ENCODE measurements at places on chromosomes 13 and 19.

DNA sequence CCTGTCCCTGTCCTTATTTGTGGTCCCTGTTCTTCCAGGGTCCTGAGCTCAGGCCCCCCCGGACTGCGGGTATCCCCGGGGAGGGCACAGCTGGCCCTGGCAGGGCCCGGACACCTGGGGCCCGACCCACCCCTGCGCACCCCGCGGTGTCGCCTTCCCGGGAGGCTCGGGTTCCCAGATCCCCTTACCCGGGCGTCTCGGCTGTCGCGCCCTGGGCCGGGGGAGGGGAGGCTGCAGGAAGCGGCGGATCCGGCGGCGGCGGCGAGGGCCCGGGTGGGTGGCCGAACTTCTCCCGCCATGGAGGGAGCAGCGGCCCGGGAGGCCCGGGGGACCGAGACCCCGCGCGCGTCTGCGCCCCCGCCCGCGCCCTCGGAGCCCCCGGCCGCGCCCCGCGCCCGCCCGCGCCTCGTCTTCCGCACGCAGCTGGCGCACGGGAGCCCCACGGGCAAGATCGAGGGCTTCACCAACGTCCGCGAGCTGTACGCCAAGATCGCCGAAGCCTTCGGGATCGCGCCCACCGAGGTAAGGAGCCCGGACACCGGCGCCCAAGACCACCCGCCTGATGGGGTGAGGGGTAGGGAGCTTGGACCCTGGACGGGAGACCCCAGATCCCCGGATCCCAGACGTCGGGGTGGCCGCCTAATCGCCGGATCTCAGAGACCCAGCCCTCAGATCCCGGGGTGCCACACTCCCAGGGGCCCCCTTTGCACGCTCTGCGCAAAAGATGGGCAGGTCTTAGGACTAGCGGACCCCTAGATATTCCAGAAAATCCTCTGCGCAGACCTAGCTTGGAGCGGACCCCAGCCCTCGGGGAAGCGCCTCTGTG, at the start of gene GIPC3:
GIPC3 (plus strand) TSS at position 178 of the 826 bp plus-strand sequence; CDS start at position 298, 120 bp downstream.
- no peak for DNase-seq

- no peak for DNase-seq
Observed at GRCh38 chr13:28117689-28118377, 17.5 kb upstream of the FLT3 start.

GRCh38 chr19:5150902-5151741, 182.2 kb downstream of the KDM4B start:
- DNase-seq, result no peak

- DNase-seq, result no peak
Observed at GRCh38 chr13:28394422-28394821, 100.5 kb downstream of the FLT1 start.

GRCh38 chr19:43305642-43306041, 36.3 kb upstream of the PSG9 start:
- DNase-seq, result no peak

- no peak for DNase-seq
Observed at GRCh38 chr13:29758531-29759114, 91.8 kb downstream of the UBL3 start.

GRCh38 chr13:33401238-33401637, 115.7 kb upstream of the STARD13 start:
- DNase-seq, result no peak

DNA sequence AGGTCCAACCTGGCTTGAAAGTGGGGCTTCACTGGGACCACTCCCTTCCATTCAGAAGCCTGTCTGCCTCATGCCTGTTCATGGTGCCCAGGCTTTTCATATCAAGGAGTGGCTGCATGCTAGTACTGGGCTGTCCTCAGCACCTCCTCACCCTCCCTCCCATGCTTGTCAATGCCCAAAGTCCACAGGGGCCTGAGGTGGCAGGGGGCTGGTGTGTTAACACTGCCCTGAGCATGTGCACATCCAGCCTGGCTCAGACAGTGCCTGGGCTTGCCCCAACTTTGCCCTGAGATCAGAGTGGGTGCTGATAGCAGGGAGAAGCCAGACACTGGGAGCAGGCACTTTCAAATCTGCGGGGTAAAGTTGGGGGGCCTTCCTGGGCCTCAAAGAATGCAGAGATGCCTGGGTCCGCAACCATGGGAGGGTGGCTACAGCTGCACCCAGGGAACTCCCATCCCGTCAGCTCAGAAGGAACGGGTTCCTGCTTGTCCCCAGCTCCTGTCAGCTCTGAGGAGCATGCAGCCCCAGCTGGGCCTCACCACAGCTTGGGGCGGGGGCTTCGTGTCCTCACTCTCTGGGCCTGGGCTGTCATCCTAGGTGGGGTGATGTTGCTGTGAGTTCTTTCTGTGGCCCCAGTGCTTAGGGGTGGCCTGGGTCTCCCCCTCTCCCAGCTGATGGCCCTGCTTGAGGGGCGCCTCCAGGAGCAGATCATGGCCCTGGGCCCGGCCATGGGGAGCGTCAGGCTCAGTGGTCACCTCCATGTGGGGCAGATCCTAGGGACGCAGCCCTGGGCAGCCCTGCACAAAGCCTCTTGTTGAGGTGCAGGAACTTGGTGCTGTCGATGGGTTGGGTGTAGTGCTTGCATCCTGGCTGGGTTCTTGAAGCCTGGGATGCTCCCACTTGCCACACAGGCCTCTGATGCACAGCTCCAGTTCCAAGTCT, 830.6 kb upstream of the SLITRK5 start:
- DNase-seq, result no peak

GRCh38 chr19:29695765-29696564, 19.1 kb downstream of the C19orf12 start:
- DNase-seq, result no peak

- DNase-seq, result no peak
Observed at GRCh38 chr19:42132030-42132628, at the start of gene POU2F2. Gene POU2F2, minus strand, starts transcription at chr19:42132446. Its CDS starts 35 bp downstream, at chr19:42132411.

- DNase-seq, result no peak
Observed at GRCh38 chr19:3146677-3147100, 10.9 kb downstream of the GNA15 start.

GRCh38 chr19:29650772-29651387, 14.4 kb upstream of the PLEKHF1 start:
- no peak for DNase-seq

DNA sequence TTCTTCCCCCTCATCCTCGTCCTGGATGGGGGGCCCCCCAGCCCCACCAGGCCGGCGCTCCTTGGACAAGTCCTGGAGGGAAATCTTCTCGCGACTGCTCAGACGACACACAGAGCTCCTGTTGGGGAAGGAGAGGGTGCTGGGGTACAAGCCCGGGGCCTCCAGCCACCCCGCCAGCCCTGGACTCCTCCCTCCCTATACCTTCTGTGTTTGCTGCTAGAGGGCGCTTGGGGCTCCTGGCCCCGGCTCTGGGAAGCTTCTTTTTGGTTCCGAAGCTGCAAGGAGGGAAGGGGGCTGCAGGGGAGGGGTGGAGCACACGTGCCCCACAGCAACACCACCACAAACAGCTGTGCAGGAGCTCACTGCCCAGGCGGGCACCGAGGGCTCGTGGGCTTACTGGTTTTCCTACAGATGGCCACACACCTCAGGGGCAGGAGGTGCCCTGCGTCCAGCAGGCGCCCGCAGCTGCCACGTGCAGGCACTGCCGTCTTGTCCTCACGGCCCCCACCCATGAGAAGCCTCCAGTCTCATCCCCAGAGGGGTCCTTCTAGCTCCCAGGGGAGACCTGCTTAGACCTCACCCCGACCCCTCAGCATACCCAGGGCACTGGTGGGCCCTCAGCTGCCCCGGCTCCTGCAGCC, 20.5 kb downstream of the EPS8L1 start:
- no peak for DNase-seq

- no peak for DNase-seq
Observed at GRCh38 chr19:30447553-30447870, 75.3 kb downstream of the ZNF536 start.

DNA sequence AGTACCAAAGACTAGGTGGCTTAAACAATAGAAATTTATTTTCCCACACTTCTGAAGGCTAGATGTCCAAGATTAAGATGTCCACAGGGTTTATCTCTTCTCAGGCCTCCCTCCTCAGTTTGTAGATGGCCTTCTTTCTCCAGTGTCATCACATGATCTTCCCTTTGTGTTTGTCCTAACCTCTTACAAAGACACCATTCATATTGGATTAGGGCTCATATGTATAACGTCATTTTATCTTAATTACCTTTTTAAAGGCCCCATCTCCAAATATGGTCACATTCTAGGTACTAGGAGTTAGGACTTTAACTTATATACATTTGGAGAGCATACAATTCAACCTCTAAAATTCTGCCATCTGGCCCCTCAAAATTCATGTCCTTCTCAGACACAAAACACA, 34.3 kb downstream of the N4BP2L2 start:
- no peak for DNase-seq

DNA sequence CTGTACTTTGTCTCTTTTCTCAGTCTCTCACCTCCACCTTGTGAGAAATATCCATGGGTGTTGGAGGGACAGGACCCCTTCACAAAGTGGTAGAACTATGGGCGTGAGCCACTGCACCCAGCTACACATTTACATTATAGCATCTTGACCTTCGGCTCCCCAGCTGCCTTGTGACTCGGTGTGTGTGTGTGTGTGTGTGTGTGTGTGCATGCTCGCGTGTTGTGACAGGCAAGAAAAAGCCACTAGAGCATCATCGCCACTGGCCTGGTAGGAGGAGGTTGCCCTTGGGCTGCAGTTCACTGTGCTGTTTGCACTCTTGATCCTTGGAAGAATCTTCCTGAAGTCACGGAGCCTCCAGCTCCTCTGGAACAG, 13.7 kb upstream of the ZNF888 start:
- DNase-seq, result no peak

DNA sequence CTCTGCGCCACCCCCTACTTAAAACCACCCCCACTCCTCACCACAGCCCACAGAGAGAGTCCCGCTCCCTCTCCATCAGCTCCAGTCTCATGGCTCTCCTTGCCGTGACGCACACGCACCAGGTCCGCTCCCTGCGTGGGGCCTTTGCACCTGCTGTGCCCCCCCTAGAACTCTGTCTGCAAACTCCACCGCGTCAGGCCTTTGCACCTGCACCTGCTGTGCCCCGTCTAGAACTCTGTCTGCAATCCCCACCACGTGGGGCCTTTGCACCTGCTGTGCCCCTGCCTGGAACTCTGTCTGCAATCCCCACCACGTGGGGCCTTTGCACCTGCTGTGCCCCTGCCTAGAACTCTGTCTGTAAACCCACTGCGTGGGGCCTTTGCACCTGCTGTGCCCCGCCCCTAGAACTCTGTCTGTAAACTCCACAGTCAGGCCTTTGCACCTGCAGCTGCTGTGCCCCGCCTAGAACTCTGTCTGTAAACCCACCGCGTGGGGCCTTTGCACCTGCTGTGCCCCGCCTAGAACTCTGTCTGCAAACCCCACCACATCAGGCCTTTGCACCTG, 4.2 kb downstream of the SHC2 start:
- DNase-seq, result no peak

- no peak for DNase-seq
Observed at GRCh38 chr19:36488846-36489117, 579 bp downstream of the ZNF566 start.

DNA sequence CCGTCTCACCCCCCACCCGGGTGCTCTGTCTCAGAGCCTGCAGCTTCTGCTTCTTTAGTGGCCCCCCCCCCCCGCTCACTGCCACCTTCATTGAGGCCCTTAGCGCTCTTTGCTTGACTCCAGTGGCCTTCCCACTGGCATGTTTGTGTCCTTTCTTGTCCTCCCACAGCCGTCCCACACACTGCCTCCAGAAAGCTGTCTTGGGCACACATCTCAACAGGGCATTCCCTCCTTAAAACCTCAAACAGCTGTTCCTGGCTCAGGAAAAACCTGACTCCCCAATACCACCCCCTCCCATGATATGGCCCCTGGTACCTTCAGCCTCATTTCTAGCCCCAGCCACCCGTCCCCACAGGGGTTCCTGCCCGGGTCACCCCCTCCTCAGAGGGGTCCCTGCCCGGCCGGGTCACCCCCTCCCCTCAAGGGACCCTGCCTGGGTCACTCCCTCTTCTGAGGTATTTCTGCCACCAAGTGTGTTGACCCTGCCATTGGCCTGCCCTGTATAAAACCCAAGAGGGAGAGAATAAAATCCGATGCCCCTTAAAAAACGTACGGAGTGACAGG, 8.9 kb downstream of the B3GLCT start:
- no peak for DNase-seq

DNA sequence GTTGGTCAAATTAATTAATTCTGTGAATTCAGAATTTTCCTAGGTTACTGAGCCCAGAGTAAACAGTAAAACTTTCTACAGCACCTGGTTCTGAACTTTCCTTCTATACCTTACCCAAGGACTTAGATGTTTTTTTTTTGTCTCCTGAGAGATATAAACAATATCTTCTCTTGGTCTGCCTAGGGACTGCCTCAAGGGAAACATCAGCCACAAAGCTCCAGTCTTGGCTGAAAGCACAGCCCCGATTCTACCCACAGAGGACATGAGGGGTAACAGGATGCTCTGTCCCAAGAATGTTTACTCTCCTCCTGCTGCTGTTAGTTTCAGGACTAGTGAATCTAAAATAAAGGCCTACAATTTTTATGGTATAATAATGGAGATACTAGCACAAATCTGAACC, 14.3 kb downstream of the CNMD start:
- DNase-seq, result no peak

- peak; percentile 28 for DNase-seq
Observed at GRCh38 chr19:29381353-29382203, 144.2 kb upstream of the VSTM2B start.

- DNase-seq, result peak; percentile 7
Observed at GRCh38 chr19:30090476-30090875, 148.4 kb downstream of the URI1 start.

DNA sequence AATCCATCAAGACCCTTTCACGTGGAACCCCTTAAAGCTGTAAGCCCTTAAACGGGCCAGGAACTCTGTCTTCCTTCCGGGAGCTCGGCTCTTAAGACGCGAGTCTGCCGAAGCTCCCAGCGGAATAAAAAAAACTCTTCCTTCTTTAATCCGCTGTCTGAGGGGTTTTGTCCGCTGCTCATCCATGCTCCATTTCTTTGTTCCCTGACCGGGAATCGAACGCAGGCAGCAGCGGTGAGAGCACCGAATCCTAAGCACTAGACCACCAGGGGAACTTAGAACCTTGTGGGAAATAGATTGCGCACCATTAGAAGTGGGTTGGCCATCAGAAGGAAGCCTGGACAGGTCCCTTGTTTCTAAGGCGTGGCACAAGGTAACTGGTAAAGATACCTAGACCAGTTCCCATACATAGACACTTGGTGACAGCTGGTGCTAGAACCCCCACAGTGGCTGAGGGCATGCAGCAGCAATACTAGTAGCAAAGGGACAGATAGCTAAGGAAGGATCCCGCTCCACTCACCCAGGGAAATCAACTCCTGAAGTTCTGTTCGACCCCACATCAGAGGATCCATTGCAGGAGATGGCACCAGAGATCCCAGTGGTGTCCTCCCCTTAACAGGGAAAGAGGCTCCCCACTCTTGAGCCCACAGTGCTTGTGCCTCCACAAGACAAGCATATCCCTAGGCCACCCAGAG, 1.5 kb upstream of the RGCC start:
- no peak for DNase-seq

DNA sequence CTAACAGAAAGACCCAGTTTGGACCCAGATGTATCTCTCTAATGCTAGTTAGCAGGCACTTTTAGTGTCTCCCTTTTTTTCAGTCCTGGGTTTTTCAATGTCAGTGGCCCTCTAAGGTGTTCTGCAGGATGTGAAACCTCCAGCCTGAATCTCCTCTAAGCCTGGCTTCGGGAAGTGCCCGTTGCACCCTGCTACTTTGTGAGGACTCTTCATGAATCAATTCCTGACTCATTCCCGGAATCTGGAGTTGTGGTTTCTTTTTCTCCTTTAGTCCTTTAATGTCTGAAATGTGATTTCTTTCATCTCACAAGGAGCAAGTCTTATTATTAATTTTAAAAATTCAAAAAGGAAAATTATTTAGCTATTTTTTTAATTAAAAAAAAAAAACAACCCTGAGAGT, 116.0 kb downstream of the ZNF536 start:
- DNase-seq, result no peak

GRCh38 chr13:44667943-44668342, 91.8 kb upstream of the TSC22D1 start:
- DNase-seq, result no peak
